Stimulated activated CD4-positive, alpha-beta T cell treated with anti-CD3 and anti-CD28 coated beads, Interleukin-4, amount 100 ng/mL, for 4 hours (primary cell): ENCODE measurements at places on chromosomes 11 and 22.

DNA sequence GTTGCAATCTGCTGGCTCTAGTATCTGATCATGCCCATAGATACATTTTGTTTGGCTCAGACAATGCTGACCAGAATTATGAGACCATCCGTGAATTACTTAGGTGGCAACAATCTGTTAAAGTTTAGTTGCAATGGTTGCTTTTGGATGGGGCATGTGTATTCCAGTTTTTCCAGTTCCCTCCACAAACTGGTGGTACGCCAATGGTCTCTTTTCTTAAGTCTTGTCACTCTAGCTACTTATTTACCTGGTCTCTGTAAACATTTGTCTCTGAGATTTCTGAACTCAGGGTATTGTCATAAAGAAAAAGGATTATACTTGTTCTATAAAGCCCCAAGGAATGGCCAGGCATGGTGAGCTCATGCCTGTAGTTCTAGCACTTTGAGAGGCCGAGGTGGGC, 65.9 kb downstream of the PGR start:
- DNase-seq, result no peak

GRCh38 chr11:119832202-119832935, 103.4 kb upstream of the NECTIN1 start:
- DNase-seq, result no peak

DNA sequence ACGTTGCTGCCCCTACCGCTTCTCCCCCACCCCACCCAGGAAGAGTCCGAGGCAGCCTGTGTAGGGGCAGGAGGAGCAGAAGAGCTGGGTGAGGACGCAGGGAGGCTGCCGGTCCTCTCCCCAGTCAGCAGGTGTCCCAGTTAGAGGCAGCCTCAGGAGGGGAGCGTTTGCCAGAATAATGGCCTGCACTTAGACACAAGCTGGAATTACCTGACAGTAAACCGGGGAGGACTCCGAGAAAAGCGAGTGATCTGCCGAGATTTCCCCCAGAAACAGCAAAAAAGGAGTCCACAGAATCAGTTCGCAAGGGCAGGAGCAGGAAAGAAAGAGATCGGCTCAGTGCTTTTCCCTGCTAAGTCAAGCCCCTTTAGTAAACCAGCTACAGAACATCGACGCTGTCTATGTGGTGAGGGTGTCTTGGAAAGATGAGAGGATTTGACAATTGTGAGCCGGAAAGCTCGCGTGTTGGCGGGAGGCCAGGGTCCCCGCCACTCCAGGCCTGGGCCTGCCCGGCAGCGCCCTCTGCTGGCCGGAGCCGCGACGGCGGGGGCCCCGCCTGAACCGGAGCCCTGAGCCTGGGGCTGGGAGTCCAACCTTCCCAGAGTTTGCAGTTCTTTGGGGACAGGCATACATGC, 17.7 kb upstream of the THRSP start:
- peak; percentile 60 for DNase-seq

DNA sequence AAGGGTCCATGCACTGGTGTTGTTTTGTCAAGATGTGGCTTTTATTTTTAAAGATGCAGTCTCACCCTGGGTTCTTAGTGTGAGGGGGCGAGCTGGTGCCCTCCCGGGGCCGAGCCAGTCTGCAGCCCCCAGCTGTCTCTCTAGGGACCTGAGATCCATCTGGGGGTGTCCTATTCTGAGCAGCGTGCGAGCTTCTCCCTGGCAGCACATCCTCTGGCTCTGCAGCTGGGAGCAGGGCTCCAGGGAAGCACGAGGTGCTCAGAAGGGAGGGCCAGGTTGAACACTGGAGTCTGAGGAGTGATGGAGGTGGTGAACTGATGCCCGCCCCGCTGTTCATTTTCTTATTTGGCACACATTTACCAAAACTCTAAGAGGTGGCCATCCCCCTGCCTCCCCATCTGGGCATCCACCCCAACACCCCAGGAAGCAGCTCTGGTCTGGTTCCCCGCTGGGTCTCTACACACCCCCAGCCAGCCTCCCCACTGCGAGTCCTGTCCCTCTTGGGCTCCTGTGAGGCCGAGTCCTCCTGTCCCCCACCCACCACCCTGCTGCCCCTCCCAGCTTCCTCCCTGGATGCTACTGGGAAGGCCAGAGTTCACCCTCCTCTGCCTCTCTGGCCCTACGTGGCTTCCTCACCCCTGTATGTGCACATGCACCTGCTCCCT, 956.4 kb downstream of the BRD1 start:
- no peak for DNase-seq
